DMS79 (cell line): ENCODE measurements at places on chromosomes 3 and 15.

- no peak for DNase-seq
Observed at GRCh38 chr15:78397382-78397781, 40.6 kb upstream of the IREB2 start.

GRCh38 chr15:65337436-65338070, 33.1 kb downstream of the RNU5B-1 start:
- DNase-seq = no peak

- DNase-seq = no peak
Observed at GRCh38 chr15:31391687-31392671, 65.3 kb downstream of the KLF13 start.

DNA sequence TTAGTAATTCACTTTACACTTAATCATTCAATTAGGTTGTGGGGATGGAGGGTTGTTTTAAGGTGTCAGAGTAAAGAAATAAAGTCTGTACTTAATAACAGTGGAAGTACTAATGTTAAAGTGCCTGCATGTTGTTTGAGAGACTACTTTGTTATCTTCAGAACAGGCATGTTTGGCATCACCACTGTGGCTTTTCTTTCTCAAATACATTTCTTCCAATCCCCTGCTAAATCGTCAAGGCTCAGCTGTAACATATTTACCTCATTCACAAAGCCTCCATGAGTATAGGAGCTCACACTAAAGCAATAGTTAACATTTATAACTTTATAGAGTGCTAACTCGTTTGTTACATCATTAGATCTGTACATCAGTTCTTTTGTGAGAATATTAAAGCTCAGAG, 2.6 kb downstream of the TIMMDC1 start:
- no peak for DNase-seq

GRCh38 chr15:43168192-43169107, 16.8 kb upstream of the CCNDBP1 start:
- DNase-seq = no peak
